ENCODE measurements at places on chromosomes 11 and 22. TPM values are rescaled to one million over a fixed set of nuclear protein-coding genes. Genes with fewer than 3 reads are reported as not detected.

Gene KDM4E
- total RNA-seq: not detected

Gene POTEH
- total RNA-seq: not detected

Gene TSPO
- 821 TPM for total RNA-seq

Gene MYO18B
- total RNA-seq: not detected

Gene CCDC81
- total RNA-seq: 1.4 TPM

Gene OR56A1
- total RNA-seq: not detected

Gene NCR3LG1
- 4.0 TPM for total RNA-seq

Gene TRIM51
- not detected for total RNA-seq

Gene HBD
- total RNA-seq: not detected

Gene POU2AF2
- not detected for total RNA-seq

Gene ST3GAL4
- 32.9 TPM for total RNA-seq

Gene TMPRSS6
- total RNA-seq: not detected

Gene TPBGL
- not detected for total RNA-seq

Gene HBB
- not detected for total RNA-seq

Gene HPX
- not detected for total RNA-seq
